ENCODE measurements at places on chromosomes 12 and 14.

GRCh38 chr14:76486251-76486743, 110.4 kb downstream of the ESRRB start:
- no peaks in the 10 kb centered on the region for H3K4me1 ChIP-seq
- H3K27ac ChIP-seq: no peak overlapping the region
- no peaks in the 10 kb centered on the region for H3K36me3 ChIP-seq
- DNase-seq: no peak
- no peak overlapping the region for H3K4me3 ChIP-seq

DNA sequence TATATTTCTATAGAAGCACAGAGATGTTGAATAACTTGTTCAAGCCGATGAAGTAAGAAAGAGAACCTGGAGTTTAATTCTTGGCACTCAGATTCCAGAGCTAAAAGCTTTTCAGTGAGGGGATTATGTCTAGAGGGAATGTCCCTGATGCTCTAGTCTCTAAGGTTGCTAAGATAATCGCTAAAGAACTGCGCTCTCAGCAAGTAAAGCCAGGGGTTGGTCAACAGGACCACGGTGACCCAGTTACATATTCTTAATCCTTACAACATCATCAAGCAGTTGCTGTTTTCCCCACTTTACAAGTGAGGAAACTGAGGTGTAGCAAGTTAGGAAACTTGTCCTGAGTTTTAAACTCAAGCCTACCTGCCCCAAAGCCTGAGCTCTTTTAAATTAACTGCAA, 110.8 kb downstream of the DAD1 start:
- no peak overlapping the region for H3K27ac ChIP-seq
- no peak for DNase-seq
- H3K4me3 ChIP-seq: no peak overlapping the region
- H3K27me3 ChIP-seq: no peaks in the 10 kb centered on the region
- H3K36me3 ChIP-seq: peaks cover 5% of the 10 kb centered on the region
- no peaks in the 10 kb centered on the region for H3K4me1 ChIP-seq

- peaks cover 3% of the 10 kb centered on the region for H3K27me3 ChIP-seq
- no peaks in the 10 kb centered on the region for H3K36me3 ChIP-seq
- no peak overlapping the region for H3K4me3 ChIP-seq
- no peak for DNase-seq
Measured at GRCh38 chr12:101527682-101528081, 52.5 kb downstream of the SPIC start.

DNA sequence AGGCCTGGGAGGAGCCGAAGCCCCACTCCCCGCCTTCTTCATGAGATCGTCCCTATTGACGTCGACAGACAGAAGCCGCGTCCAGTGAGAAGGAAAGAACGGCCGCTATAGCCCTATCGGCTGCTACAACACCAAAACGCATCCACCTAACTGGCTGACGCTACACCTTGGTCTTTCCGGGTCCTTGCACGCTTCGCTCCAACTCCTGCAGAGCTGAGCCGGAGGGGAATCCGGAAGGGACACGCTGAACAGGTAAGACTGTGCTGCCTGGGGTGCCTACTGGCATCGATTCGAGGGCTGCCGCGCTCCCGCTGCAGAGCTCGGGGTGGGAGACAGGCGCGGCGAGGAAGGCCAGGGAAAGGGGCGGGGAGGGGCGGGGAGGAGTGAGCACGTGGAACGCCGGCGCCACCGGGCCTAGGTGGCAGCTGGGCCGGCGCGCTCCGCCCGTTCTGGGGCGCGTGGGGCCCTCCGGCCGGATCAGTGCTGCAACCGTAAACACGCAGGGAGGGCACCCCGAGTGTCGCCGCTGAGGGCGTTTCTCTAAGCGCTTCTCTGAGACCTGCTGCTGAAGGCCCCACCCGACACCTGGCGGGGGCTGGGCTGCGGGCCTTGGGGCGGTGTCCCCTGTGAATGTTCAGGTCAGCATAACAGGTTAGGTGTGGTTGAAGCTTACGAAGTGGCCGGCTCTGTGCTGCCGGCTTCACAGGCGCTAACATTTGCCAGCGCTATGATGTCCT, at the start of gene DCAF4:
Gene DCAF4, plus strand, starts transcription at position 173 of the 737 bp plus-strand sequence. CDS start 11,515 bp downstream, outside the sequence.
- H3K27ac ChIP-seq: peak within 1 kb of the TSS; percentile 96
- H3K4me1 ChIP-seq: peaks cover 18% of the 10 kb centered on the region
- peak; percentile 97 for DNase-seq

GRCh38 chr14:53599221-53599945, 357.2 kb downstream of the BMP4 start:
- H3K4me1 ChIP-seq: no peaks in the 10 kb centered on the region
- no peak for DNase-seq
- no peak overlapping the region for H3K4me3 ChIP-seq
- no peaks in the 10 kb centered on the region for H3K27me3 ChIP-seq

DNA sequence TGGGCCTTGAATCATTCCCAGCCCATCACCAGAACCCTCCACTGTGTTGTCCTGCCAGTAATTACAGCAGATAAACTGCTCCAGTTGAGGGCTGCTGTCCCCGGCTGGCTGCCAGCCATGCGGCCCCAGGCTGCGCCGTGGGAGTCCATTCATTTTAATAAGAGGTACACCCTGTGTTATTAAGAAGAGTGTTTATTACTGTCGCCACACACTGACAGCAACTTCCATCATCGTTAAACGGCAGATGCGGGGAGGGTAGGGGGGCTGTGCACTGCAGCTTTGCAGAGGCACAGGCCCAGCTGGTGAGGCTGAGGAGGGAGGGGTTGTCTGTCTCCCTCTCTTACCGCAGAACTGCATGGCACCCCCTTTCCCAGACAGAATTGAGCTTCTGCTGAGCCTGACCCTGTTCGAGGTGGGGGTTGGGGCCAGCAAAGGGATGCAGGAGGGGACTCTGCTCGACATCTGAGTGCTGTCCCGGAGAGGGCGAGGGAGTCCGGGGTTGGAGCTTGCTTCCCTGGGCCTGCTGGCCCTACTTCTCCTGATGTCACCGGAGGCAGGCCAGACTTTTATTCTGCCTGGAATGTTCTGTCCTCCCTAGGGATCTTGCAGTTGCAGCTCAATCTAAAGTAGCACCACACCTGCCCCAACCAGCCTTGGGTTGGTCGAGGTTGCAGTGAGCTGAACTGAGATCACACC, 33.8 kb upstream of the GPATCH2L start:
- H3K27me3 ChIP-seq: peaks cover 5% of the 10 kb centered on the region
- H3K36me3 ChIP-seq: no peaks in the 10 kb centered on the region
- H3K4me3 ChIP-seq: no peak overlapping the region
- H3K4me1 ChIP-seq: no peaks in the 10 kb centered on the region
- no peak overlapping the region for H3K27ac ChIP-seq

- peak overlapping the region; percentile 99 for H3K27ac ChIP-seq
- peaks cover 3% of the 10 kb centered on the region for H3K36me3 ChIP-seq
- H3K27me3 ChIP-seq: peaks cover 4% of the 10 kb centered on the region
Measured at GRCh38 chr12:110079477-110080400, 31.4 kb upstream of the C12orf76 start.

GRCh38 chr12:40168001-40168400, 56.8 kb upstream of the LRRK2 start:
- no peak for DNase-seq
- peaks cover 5% of the 10 kb centered on the region for H3K27me3 ChIP-seq
- no peaks in the 10 kb centered on the region for H3K36me3 ChIP-seq
- H3K4me1 ChIP-seq: peaks cover 18% of the 10 kb centered on the region
- H3K27ac ChIP-seq: no peak overlapping the region
- H3K4me3 ChIP-seq: no peak overlapping the region

DNA sequence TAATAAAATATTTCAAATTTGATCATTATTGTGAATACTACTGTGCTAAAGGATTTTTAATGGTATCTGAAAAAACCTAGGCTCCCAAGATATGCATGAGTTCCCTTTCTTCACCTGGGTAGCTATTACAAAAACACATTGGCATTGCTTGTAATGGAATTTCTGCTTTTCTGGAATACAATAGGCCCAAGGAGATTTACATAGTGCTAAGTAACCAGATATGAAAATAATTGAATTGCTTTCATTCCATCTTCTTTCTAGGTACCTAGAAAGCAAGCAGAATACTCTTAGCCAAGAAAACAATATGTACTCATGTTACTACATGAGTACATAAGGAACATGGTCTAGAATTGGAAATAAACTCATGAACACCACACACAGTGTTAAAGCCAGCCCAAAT, 291.9 kb downstream of the KCNC2 start:
- no peak for DNase-seq
- H3K36me3 ChIP-seq: no peaks in the 10 kb centered on the region
- no peaks in the 10 kb centered on the region for H3K4me1 ChIP-seq

GRCh38 chr12:121026274-121027045, 10.2 kb upstream of the C12orf43 start:
- peaks cover 9% of the 10 kb centered on the region for H3K4me1 ChIP-seq
- no peak overlapping the region for H3K4me3 ChIP-seq
- DNase-seq: no peak
- H3K27ac ChIP-seq: no peak overlapping the region
- H3K36me3 ChIP-seq: peaks cover 62% of the 10 kb centered on the region

- H3K4me3 ChIP-seq: no peak overlapping the region
- H3K27ac ChIP-seq: no peak overlapping the region
- H3K4me1 ChIP-seq: peaks cover 7% of the 10 kb centered on the region
- H3K36me3 ChIP-seq: no peaks in the 10 kb centered on the region
- H3K27me3 ChIP-seq: peaks cover 10% of the 10 kb centered on the region
- no peak for DNase-seq
Measured at GRCh38 chr12:119980242-119980641, 8.8 kb upstream of the BICDL1 start.

DNA sequence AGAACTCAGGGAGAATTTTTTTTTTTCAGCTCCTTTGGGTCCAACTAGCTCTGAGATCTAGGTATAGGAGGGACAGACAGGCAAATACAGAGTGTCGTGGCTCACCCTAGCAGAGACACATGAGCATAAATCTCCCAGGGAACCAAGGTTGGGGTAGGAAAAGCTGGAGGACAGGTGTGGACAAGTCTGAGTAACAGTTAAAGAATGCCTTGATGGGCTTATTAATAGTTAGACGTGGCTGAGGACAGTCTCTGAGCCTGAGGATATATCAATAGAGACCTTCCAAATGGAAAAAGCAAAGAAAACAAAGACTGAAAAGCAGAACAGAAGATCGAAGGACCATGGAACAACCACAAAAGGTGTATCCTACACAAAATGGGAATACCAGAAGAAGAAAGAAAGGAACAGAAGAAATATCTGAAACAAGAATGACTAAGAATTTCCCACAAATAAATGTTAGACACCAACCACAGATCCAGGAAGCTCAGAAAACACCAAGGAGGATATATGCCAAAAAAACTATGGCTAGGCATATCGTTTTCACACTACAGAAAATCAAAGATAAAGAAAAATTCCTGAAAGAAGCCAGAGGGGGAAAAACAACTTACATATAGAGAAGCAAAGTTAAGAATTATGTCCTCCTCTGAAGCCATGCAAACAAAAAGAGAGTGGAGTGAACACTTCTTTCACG, 80.9 kb downstream of the PTPRB start:
- no peaks in the 10 kb centered on the region for H3K36me3 ChIP-seq

GRCh38 chr14:88202286-88202685, 120.8 kb downstream of the KCNK10 start:
- no peaks in the 10 kb centered on the region for H3K4me1 ChIP-seq
- H3K36me3 ChIP-seq: no peaks in the 10 kb centered on the region
- peaks cover 23% of the 10 kb centered on the region for H3K27me3 ChIP-seq
- no peak for DNase-seq
- H3K4me3 ChIP-seq: no peak overlapping the region

- no peaks in the 10 kb centered on the region for H3K36me3 ChIP-seq
- H3K4me3 ChIP-seq: no peak overlapping the region
- no peaks in the 10 kb centered on the region for H3K27me3 ChIP-seq
- H3K27ac ChIP-seq: no peak overlapping the region
Measured at GRCh38 chr12:116123451-116124258, 153.8 kb downstream of the MED13L start.

DNA sequence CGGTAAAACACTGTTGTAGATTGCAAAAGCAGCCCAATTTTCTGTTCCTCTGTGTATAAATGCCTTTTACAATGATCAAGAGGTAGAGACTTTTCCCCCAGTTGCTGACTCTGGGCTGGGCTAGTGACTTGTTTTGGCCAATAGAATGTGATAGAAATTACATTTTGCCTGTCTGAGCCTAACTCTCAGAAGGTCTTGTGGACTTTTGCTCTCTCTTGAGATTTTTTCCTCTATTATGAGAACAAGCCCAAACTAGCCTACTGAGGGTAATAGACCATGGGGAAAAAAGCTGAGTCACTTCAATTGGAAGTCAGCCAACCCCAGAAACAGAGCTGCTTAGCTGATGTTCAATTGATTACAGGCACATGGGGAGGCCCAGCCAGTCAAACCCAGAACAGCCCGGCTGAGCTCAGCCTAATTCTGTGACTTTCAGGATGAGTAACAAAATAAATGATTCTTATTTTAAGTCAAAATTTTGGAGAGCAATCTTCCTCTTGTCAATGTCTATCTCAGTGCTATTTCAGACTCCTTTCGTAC, 61.4 kb downstream of the MYF5 start:
- no peaks in the 10 kb centered on the region for H3K36me3 ChIP-seq
- no peak overlapping the region for H3K27ac ChIP-seq
- H3K4me1 ChIP-seq: no peaks in the 10 kb centered on the region
- DNase-seq: no peak
- H3K4me3 ChIP-seq: no peak overlapping the region

DNA sequence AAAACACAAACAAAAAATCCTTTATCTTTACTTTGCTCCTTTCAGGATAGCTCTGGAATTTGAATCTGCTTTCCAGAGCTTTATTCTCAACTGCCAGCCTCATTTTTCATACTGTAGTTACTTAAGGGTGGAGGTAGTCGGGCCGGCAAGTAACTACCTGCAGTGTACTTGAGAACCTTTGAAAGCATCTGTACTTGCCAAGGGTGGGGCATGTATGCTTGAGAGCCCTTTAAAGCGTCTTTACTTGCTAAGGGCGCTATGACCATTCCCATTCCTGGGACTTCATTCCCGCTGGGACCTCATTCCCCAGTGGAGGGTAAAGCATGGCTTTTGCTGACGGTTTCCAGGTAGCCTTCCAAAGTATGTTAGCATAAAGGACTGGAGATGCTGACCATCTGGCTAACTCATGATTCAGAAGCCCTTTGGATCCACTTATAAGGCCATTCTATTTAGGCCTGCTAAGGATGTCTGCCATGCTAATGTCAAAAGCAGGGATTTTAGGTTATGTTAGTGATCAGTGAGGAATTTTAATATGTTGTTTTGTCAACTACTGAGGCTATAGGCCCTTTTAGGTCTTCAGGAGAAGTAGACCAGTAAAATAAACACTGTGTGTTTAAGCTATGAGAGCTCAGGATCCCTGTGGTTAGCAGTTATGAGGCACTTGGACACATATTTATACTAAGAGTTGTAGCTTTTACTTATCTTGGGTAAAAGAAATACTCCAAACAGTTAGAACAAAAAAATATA, 74.9 kb downstream of the CRADD start:
- peaks cover 15% of the 10 kb centered on the region for H3K36me3 ChIP-seq
- H3K27me3 ChIP-seq: no peaks in the 10 kb centered on the region
- H3K4me3 ChIP-seq: no peak overlapping the region
- peaks cover 15% of the 10 kb centered on the region for H3K4me1 ChIP-seq
- H3K27ac ChIP-seq: no peak overlapping the region
- no peak for DNase-seq

GRCh38 chr14:75032939-75033338, 18.3 kb downstream of the MLH3 start:
- no peak overlapping the region for H3K27ac ChIP-seq
- H3K36me3 ChIP-seq: peaks cover 33% of the 10 kb centered on the region
- H3K4me3 ChIP-seq: no peak overlapping the region

GRCh38 chr14:102691763-102692162, 85.5 kb upstream of the TRAF3 start:
- no peak for DNase-seq
- H3K27me3 ChIP-seq: no peaks in the 10 kb centered on the region
- no peak overlapping the region for H3K27ac ChIP-seq
- peaks cover 6% of the 10 kb centered on the region for H3K4me1 ChIP-seq

Measured in activated CD8-positive, alpha-beta T cell treated with anti-CD3 and anti-CD28 coated beads, Interleukin-2, amount 10 ng/mL, durations not matched to agents 7 days and 5 days (primary cell).